ENCODE measurements at places on chromosomes 7 and 10.

GRCh38 chr10:110609605-110610004 is 34.5 kb upstream of the RBM20 start:
- DNase-seq, result peak; percentile 48

- peak; percentile 36 for DNase-seq
Observed at GRCh38 chr7:22681852-22682657, 44.9 kb upstream of the IL6 start.

DNA sequence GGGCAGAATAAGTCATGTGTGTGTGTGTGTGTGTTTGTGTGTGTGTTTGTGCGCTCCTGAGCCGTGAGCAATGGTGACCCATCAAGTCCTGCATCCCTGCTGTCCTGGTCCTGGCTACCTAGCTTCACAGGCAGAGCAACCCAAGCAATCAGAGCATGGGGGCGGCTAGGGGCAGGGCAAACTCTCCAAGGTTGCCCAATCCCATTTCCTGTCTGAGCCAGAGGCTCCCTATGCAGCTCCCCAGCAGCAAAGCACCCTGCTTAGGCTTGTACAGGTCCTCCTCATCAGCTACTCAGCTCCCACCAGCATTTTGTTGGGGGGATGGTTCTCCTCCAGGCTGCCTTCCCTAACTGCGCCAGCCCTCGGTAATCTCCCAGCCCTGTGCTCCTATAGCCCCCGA is 31.1 kb upstream of the CRHR2 start:
- peak; percentile 79 for DNase-seq

- no peak for DNase-seq
Observed at GRCh38 chr10:21518641-21519396, 6.7 kb downstream of the SKIDA1 start.

DNA sequence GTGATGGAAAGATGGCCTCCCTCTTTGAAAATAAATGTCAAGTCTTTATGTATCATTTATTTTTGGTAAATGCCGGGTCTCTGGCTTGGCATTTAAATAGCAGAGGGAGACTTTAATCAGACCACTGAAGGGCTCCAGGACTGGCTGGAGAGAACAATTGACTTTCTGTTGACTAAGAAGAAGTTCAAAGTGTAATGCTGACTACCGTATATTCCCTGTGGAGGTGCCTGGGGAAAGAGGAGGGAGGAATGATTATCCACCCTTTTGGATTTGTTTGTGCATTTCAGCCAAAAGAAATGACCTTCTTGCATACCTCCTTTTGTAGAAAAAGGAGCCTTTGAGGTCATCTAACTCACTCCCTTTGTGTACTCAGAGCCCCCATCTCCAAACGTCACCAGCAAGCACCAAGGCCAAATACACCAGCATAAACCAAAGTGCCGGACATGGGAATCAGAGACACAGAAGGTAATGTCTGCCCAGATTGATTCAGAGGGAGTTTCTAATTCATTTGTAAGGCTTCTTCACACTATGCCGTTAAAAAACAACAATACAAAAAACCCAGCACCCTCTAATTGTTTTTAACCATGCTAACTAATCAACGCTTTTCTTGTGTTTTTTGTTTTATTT is 75.2 kb downstream of the PRLHR start:
- no peak for DNase-seq

GRCh38 chr10:131211146-131211545 is 100.4 kb downstream of the TCERG1L start:
- no peak for DNase-seq

DNA sequence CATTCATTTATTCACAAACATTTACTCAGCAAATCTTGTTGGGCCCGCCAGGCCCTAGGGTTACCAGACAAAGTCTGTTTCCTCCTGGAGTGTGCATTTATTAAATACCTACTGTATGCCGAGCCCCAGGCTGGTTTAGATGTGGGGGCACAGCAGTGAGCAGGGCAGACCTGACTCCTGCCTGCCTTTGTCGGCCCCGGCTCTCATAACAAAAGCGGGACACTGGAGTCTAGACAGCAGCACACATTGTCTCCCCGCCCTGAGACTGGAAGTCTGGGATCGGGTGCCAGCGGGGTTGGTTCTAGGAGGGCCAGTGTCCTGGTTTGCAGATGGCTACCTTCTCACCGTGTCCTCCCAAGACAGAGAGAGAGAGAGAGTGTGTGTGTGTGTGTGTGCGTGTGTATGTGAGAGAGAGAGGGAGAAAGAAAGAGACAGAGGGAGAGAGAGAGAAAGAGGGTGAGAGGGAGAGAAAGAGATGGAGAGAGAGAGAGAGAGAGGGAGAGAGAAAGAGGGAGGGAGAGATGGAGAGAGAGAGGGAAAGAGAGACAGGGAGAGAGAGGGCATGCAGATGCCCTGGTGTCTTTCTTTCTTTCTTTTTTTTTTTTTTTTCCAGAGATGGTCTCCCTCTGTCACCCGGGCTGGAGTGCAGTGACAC is 25.9 kb downstream of the ELFN1 start:
- no peak for DNase-seq

GRCh38 chr7:55110993-55111361 is 92.2 kb downstream of the EGFR start:
- no peak for DNase-seq

GRCh38 chr7:133217773-133218172 is 35.1 kb upstream of the EXOC4 start:
- no peak for DNase-seq

- peak; percentile 97 for DNase-seq
Observed at GRCh38 chr7:157851501-157852067, 514.8 kb downstream of the DNAJB6 start.

- no peak for DNase-seq
Observed at GRCh38 chr10:104433669-104434068, 80.0 kb downstream of the CFAP58 start.

- DNase-seq, result no peak
Observed at GRCh38 chr10:73433538-73433867, at the start of gene MSS51. Gene MSS51, minus strand, starts transcription at chr10:73433561. Its CDS starts 5,277 bp downstream, at chr10:73428284.

DNA sequence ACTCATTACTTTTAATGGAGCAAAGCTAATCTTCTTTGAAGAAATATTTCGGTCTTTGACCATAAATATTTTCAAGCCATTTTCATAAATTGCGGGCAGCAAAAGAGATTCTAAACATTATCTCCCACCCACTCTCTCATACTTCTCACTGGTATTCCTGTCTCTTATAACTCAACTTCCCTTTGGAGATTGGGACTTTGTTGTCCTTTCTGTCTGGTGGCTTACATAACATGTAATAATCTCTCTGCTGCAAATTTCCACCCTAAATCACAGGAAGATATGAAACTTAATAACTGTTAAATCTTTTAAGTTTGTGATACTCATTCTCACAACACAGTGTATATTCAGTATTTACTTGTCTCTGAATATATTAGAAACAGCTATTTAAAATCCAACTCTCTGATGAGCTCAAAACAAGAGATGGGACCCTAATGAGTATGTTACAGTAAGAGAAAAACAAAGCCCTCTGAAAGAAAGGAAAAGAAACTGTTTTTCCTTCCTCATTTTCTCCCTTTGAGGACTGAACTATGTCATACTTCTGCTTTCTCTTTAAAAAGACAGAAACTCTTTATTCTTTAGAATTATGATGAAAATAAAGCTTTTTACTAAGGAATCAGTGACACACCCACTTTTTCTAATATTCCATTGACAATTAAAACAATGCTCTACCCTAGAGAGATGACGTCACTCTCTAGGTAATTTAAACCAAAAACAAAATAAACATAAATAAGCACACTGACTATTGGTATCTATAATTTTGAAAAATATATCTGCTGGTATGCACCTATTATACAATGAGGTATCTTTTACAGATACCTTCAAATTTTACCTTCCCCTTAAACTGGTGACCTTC is 14.7 kb downstream of the CALCR start:
- no peak for DNase-seq

GRCh38 chr7:74430961-74431466 is 22.7 kb upstream of the GTF2IRD1 start:
- DNase-seq, result no peak

- peak; percentile 72 for DNase-seq
Observed at GRCh38 chr10:118754229-118754555, 578 bp downstream of the CACUL1 start.

DNA sequence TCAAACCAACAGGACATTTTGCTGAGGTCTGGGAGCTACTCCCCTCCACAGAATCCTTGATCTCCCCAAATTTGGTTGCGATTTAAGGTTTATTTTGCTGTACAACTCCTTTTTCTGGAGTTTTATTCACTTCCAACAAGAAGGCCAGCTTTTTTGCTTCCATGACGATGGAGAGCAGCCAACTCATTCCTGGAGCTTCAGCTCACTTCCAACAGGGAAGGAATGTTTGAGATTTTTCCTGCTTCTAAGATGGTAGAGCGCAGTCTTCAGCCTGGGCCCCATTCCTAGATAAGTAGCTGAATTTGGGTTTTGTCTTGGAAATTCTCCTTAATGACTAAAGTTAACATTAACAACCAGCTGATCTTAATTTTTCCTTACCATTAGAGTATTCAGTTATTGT is 30.9 kb upstream of the CREB3L2 start:
- no peak for DNase-seq

DNA sequence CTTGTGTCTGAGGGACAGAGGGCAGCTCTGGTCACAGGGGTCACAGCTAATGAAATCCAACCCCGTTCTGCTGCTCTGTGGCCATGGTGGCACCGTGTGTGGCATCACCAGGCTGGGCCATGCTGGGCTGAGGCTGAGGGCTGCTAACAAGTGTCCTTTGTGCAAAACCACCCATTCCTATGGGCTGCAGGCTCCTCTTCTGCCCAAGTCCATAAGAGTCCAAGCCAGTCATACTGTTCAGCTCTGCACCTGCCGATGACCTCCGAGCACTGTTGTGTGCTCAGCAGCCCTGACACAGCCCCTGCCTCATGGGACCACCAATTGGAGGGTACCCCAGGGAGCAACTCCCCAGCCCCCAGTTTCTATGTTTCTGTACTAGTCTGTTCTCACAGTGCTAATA is 133.1 kb downstream of the WDR11 start:
- DNase-seq, result no peak

DNA sequence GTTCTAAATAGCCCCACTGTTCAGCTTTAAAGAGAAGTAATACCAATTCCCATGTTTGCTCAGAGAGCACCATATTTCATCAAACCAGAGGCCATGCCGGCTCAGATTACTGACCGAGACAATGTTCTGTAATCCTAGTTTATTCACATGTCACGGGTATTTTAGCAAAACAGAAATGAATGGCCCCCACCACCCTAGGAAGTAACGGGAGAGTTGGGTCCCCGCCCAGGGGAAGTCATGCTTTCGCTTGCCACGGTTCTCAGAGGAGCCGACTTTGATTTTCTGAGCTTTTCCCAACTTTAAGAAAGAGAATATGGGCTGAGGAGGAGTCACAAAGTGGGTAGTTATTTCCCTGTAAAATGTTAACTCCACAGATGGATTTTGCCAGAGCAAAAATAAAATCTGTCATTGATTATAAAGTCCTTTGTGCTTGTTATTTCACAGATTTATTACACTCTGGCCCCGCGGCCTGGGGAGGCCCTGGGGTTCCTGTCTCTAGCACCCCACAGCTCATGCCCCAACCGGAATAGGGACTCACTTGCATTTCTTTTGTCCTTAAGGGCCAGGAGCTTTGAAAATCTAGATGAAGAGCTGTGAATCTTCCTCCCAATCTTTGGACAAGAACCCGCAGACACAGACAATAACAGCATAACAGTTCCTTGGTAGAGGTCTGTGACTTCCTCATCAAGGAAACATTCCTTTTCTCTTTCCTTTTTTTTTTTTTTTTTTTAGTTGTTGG is 3.7 kb upstream of the GDF10 start:
- DNase-seq, result no peak

DNA sequence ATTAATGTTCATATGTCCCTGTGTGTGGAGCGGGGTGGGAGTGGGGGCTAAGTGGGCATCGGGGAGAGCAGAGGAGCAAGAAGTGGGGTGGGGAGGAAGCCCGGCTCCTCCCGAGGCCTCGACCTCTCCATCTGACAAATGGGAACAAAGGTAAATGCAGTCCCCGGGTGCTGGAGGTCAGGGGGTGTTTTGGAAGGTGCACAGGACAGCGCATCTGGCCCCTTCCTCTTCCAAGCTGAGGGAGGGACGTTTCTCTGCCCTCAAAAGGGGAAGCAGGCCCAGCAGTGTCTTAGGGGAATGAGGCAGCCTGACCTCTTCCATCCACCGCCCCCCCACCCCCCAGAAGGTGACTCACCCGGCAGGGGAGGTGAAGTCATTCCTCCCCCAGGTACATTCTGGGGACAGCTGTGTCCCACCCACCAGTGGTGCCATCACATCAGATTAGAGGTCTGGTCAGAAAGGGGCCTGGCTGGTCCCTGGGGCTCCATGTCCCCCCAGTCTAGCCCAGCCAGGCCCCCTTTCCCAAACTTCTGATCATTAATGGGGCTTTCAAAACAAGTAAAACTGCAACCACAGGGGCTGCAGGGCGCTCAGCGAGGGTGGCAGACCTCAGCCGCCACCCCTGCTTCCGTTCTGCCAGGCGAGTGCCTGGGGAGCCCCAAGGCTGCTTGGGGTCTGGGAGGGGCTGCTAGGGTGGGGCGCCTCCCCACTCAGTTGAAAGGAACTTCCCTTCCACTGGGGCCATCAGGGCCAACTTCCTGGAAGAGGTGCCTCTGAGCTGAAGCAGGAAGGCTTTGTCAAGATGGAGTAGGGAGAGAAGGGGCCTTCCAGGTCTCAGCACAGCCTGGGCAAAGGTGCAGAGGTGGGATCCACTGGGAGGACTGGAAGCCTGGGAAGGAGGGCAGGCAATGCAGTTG is 10.8 kb downstream of the LFNG start:
- DNase-seq, result peak; percentile 96

DNA sequence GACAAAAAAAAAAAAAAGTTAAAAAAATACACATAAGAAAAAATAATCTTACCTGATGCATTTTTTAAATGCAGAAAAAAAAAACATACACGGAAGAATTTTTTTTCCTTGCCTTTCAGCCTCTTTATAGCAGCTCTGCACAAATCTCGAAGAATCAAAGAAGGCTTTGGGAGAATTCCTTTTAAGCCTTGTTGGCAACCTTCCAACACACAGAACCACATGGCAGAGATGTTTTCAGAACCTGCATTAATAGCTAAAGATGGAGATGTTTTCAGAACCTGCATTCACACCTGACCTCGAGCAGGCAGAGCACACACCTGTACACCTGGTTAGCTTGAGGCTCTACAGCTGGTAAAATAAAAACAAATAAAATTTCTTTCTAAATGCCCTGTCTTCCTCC is 65.6 kb downstream of the DOCK4 start:
- DNase-seq, result no peak

DNA sequence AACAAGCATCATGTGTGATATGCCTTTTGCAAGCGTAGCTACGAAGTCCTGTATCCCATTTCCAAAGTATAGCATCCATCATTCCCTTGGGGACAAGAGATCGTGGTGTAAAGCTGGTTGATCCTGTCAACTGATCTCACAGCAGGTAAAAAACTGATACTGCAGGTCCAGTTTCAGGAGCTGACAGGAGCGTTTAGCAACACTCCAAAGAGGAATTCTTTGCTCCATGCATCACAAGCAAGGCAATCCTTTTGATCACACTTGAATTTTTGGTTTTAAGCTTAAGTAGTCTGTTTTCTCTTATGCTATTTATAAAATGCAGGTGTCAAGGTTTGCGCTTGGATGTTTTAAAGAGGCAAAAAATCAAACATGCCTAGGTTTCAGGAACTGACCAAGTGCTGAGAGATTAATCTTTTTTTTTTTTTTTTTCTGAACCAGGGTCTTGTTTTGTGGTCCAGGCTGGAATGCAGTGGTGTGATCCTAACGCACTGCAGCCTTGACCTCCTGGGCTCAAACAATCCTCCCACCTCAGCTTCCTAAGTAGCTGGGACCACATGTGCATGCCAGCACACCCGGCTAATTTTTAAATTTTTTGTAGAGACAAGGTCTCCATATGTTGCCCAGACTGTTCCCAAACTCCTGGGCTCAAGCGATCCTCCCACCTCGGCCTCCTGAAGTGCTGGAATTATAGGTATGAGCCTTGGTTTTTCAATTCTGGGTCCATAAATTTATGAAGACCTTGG is 1.8 kb upstream of the ZDHHC4 start:
- DNase-seq, result no peak

GRCh38 chr10:93652857-93653256 is 40.5 kb downstream of the PDE6C start:
- no peak for DNase-seq

Measured in NB4 (cell line).